ENCODE measurements at places on chromosomes 7 and 10.

GRCh38 chr10:109966961-109967738 lies 40.6 kb upstream of the ADD3 start:
- DNase-seq = no peak

GRCh38 chr10:101833466-101833865 lies 10.1 kb downstream of the KCNIP2 start:
- DNase-seq = no peak

DNA sequence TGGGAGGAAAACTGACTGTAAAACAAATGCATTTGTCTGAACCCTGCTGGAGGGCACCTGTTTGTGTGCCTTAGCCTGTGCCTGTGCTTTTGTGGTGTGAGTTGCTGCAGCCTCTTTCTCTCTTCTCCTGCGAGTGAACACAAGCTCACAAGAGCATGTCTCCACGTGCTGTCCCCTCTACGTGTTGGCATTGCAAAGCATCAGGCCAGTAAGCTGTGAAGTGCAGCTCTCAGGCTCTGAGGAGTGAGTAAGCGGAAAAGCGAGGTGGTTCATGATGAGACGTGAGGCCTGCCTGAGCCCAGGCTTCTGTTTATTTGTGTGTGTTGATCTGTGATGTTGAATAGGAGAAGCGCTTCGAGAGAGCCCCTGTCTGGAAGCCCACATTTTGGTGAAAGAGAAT lies 85.6 kb upstream of the PDCD4 start:
- no peak for DNase-seq

DNA sequence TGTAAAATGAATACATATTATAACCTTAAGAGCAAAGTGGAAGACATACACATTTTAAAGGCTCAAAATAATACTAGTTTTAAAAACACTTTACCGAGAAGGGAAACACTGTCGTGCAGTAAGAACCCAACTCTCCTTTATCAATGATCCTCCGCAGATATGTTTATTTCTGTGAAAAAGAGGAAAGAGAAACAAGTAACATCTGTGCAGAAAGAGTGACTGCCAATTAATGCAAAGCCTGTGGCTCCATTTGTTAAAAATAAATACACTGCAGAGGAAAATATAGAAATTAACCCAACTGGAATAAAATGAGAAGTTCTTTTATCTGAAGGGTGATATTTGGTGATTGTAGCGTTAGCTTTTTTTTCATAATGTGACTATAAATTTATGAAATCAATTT lies 62.7 kb downstream of the HGF start:
- no peak for DNase-seq

DNA sequence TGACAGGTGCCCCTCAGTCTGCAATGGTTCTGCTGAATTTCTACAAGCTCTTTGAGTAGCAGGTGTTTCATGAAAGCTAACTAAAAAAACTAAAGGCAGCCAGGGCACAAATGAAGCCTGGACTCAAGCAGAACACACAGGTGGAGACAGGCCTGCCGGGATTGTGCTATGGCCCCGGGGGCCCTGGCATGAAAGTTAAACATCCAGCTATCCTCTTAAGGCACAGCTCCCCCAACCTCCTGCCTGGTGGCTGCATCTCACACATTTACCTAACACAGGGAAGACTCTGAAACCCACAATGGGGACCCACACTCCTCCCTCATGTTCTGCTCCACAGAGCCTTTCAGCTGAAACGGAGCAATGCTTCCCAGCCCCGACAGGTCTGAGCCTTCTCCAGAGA lies 76.3 kb upstream of the CAMK2B start:
- no peak for DNase-seq

DNA sequence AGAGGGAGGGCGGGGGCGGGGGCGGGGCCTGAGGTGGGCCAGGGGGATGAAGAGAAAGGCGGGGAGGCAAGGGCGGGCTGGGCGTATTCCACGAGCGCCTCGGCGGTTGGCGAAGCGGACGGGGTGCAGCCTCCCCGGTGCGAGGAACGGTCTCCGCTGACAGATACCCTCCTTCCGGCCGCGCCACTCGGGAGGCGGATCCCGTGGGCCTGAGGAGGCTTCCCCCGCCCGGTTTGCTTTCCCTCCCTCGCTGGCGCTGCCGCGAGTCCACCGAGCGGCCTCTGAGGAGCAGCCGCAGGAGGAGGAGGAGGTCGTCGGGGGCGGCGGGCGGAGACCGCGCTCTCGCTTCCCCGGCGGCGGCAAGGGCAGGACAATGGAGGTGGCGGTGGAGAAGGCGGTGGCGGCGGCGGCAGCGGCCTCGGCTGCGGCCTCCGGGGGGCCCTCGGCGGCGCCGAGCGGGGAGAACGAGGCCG lies at the start of gene TRIM24:
Gene TRIM24, plus strand, starts transcription at position 84 of the 473 bp plus-strand sequence. Its CDS starts 290 bp downstream, at position 374.
- DNase-seq = no peak

DNA sequence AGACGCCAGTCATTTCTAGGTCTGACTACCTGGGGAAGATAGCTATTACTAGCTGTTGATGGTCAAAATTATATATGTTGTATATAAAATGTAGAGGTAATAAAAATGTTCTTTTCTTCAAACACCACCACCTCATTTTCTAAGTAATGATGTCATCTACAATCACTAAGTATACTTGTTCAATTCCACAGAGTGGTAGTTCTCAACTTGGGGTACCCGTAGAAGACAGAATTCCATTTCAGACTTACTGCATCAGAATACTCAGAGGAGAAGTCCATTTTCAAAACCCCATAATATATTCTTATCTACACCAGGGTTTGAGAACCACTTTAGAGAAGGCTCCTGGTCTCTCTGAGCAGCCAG lies 191.9 kb downstream of the PTN start:
- DNase-seq = no peak

DNA sequence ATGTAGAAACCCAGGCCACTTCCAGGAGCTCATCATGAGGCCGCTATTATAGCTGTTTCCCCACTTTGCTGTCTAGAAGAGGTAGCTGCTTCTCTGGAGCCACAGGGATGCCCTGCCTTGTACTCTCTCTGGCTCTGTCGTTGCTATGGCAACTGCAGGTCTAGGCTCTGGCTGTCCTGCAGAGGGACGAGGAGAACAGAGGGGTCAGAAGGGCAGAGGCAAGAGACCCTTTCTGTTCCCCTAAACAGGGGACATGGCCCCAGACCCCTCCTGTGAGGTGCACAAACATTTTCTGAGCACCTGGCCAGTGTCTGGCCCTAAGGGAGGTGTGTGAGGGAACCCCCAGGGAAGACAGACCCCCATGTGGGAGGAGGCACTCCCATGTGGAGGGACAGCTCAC lies 31.4 kb downstream of the ITPRIP start:
- DNase-seq = no peak

DNA sequence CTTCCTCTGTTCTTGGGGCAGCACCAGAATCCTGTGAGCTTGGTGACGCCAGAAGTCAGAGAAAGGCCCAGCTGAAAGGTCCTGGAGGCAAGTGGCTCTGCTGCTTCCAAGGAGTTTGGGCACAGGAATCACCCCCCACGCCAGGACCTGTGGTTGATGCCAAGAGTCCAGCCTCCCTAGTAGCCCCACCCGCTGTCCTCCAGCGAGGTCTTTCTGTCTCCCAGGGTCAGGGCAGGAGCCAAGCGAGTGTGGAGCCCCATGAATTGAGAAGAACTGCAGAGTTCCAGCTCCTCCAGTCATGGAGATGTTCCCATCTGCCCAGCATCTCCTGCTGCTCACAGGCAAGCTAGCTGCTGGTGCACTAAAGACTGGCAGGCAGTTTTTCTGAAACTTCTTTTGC lies 631.7 kb upstream of the MGMT start:
- no peak for DNase-seq

- no peak for DNase-seq
These were observed 917.0 kb downstream of the TYW1 start for GRCh38 chr7:67913604-67914003.

DNA sequence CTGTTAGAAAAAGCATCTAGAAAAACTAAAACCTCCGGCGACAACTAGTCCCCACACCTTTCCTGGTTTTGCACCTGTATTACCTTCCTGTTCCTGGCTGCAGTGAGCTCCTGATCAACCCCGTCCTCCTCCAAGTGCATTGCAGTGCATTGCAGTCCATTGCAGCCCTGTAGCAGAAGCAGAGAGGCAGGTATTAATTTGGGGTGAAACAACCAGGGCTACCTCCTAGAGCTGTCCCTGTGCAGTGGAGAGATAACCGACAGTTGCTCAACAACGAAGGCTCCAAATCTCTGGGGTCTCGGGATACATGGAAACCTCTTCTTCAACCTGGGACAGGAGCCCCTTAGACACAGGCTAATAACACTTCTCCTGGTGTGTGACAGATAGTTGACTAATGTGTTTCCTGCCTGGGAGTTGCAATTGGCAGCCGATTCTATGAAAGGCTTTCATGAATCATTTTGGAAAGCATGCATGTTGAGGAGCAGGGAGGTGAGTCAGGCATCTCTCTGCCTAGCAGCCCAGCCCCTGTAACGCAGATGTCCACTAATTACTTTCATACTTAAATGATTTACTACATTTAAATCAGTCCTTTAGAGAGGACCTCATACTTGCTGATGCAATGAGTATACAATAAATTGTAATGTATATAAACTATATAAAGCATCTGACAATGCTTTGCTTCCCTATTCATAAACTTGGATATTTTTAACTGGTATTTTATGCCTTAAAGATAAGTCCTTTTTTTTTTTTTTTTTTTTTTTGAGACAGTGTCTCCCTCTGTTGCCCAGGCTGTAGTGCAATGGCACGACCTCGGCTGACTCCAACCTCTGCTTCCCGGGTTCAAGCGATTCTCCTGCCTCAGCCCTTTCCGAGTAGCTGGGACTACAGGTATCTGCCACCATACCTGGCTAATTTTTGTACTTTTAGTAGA lies 59.0 kb downstream of the PRR15 start:
- DNase-seq = no peak

- DNase-seq = no peak
These were observed 51.2 kb upstream of the SORCS1 start for GRCh38 chr10:107215681-107216080.

GRCh38 chr7:106045139-106045538 lies 67.0 kb downstream of the SYPL1 start:
- DNase-seq = no peak

- no peak for DNase-seq
These were observed 7.6 kb upstream of the BPGM start for GRCh38 chr7:134639061-134639460.

GRCh38 chr10:122981066-122981464 lies 864 bp downstream of the PSTK start:
- DNase-seq = no peak

DNA sequence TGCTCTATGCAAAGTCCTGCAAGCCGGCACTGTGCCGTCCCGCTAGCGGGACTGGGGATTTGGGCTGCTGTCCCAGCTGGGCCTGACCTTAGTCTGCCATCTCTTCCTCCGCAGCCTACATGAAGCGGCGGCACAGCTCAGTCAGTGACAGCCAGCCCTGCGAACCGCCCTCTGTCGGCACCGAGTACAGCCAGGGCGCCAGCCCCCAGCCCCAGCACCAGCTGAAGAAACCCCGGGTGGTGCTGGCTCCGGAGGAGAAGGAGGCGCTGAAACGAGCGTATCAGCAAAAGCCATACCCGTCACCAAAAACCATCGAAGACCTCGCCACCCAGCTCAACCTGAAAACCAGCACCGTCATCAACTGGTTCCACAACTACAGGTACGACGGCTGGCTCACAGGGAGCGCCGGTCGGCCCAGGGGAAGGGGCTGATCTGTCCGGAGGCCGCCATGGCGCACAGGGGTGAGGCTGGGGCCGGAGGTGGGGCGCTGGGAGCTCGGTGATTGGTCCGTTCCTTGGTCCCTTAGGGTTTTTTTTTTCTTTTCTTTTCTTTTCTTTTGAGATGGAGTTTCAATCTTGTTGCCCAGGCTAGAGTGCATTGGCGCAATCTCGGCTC lies 47.4 kb upstream of the SH2B2 start:
- no peak for DNase-seq

- no peak for DNase-seq
These were observed 261.2 kb downstream of the PPP1R3A start for GRCh38 chr7:113657603-113658002.

- no peak for DNase-seq
These were observed 21.8 kb upstream of the MYL7 start for GRCh38 chr7:44162785-44163395.

DNA sequence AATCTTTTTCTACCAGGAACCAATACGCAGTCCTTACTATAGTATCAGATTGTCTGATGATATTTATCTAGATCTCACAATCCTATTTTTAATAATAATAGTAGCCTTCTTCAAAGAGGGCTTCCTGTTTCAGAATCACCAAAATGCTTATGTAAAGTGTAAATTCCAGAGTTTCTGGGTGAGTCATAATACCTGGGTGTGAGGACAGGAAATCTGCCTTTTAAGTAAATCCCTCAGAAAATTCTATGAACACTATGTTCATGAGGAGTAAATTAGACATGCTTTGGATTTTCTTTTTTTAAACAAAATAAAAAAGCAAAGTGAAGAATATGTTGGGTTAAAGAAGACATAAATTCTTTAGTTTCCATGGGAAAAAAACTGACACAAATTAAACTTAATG lies 20.5 kb downstream of the DKK1 start:
- no peak for DNase-seq

- DNase-seq = no peak
These were observed 256.6 kb upstream of the GLI3 start for GRCh38 chr7:42493436-42494198.

DNA sequence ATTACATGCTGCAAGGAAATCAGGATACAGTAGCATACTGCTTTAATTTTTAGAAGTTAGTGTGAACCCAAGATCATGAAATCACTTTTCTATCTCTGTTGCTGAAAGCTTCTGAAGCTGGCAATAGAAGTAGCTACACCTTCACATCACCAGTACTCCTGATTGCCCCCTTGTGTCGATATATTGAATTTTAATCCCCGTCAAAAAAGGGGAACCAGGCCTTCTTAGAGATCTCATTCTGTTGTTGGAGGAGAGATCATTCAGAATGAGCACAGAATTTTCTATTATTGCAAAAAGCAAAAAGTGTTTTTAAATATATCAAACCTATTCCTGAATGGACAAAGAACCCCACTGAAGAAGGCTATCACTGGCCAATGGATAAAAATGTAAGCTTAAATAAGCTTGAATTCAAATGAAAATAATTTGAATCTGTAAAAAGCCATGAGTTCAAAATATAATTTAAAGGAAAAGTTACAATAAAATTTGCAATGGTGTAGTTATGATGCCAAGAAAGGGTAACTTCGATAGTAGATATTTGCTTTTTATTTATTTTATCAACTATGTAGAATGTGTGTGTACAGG lies 39.7 kb upstream of the TEX47 start:
- DNase-seq = no peak

GRCh38 chr7:121163699-121164098 lies 165.1 kb upstream of the WNT16 start:
- no peak for DNase-seq

DNA sequence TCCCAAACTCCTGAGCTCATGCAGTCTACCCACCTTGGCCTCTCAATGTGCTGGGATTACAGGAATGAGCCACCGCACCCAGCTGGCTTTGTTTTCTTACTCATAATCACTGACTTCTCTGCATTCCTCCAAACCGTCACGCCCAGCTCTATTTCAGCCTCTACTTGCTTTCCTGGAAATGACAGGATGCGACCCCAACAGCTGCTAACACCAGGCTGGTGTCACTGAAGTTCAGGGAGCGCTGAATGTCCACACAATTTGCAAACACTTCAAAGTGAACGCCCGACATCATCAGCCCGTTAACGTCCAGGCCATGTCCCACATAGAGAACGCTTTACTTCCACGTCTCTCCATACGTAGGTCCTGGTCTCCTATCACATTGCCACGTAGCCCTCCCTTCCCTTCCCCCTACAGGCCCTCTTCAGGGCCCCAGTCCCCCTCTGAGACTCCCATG lies 12.8 kb upstream of the PROSER2 start:
- DNase-seq = no peak

GRCh38 chr7:85498031-85498430 lies 311.2 kb upstream of the SEMA3D start:
- no peak for DNase-seq

All from stimulated activated CD8-positive, alpha-beta memory T cell treated with anti-CD3 and anti-CD28 coated beads, Interleukin-7, amount 100 ng/mL, for 1 hour (primary cell).